ENCODE measurements at places on chromosomes 5 and 9. TPM values are rescaled to one million over a fixed set of nuclear protein-coding genes. Genes with fewer than 3 reads are reported as not detected.

The GNA14 gene
- not detected for total RNA-seq

The HTR4 gene
- not detected for total RNA-seq

The RFX3 gene
- total RNA-seq = 4.9 TPM

The AFF4 gene
- 22.5 TPM for total RNA-seq

The SHOC1 gene
- total RNA-seq = not detected

The ENTPD2 gene
- 0.85 TPM for total RNA-seq

The TRAPPC13 gene
- 17.3 TPM for total RNA-seq

The PCDHB9 gene
- total RNA-seq = not detected

The PCDHB4 gene
- not detected for total RNA-seq

The OR2V2 gene
- not detected for total RNA-seq

The PCDHB10 gene
- not detected for total RNA-seq

The HTR1A gene
- total RNA-seq = not detected

The GPR151 gene
- not detected for total RNA-seq

The LRRC26 gene
- not detected for total RNA-seq

The DDX41 gene
- 164 TPM for total RNA-seq

The BTNL3 gene
- total RNA-seq = not detected
